ENCODE measurements at places on chromosomes 2 and 18.
A peak's percentile ranks its signal among the peaks of the same experiment; 100 is the strongest.

- peak; percentile 8 for DNase-seq
Observed at GRCh38 chr2:61291851-61292575, 130.0 kb downstream of the C2orf74 start.

- no peak for DNase-seq
Observed at GRCh38 chr2:74777161-74777900, 56.6 kb upstream of the HK2 start.

- DNase-seq, result no peak
Observed at GRCh38 chr2:145464866-145465265, 944.9 kb upstream of the ZEB2 start.

DNA sequence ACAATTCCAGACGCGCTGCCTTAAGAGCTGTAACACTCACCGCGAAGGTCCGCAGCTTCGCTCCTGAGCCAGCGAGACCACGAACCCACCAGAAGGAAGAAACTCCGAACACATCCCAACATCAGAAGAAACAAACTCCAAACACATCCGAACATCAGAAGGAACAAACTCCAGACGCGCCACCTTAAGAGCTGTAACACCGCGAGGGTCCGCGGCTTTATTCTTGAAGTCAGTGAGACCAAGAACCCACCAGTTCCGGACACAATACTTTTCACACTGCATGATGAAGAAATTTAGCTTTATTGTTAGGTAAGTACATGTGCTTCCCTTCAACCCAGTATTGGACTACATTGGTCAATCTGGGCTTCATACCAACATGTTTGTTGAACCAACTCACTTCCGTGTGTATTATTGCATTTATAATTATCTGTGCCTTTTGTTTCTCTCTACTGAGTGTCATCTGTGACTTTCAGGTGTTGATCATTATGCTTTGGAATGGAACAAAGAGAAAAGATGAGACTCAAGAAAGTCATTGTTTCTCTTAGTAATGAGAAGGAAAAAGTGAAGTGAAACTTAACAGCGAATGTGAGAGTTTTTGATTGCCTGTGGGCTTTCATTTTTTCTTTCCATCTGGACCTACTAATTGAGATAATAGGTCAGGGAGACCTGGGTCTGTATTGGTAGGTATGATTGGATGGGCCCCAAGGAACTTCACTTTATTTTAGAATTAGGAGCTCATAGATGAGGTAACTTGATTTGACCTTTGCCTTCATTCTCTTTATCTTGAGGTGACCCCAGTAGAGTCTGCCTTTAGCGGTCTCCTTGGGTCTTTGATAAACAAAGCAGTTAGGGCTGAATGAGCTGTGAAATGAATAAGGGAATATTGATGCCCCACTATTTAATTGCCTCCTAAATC lies 76.1 kb upstream of the CAVIN2 start:
- no peak for DNase-seq

GRCh38 chr2:202376460-202377206 lies 506 bp downstream of the BMPR2 start:
- no peak for DNase-seq

DNA sequence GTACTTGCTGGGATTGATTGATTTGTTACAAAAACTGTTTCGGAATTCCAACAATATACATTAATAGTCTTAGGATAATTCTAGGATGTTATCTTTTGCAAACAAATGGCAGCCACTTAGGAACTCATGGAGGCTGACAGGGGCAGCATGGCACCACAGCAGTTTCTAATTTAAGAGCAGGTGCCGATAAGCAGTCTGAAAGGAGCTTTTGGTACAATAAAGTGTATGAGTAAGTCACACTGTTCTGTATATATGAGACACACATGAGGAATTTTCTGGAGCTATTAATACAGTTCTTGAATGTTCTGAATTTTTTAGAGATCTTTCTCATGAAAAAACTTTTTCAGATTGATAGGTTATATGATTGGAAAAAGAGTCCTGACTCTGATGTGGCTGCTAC lies 52.2 kb downstream of the EIF5B start:
- peak; percentile 54 for DNase-seq

GRCh38 chr2:28693223-28693622 lies 58.4 kb upstream of the PPP1CB start:
- DNase-seq, result no peak

- no peak for DNase-seq
Observed at GRCh38 chr2:233082222-233082930, 22.2 kb downstream of the INPP5D start.

DNA sequence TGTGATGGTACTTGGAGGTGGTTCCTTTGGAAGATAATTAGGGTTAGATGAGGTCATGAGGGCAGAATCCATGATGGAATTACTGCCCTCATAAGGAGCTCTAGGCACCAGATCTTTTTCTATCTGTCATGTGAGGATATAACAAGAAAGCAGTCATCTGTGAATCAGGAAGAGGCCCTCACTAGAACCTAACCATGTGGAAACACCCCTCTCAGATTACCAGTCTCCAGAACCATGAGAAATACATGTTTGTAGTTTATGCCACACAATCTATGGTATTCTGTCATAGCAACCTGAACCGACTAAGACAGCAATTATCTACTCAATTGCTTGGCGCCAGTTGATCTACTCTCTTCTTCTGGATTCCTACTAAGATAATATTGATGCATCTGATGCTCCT lies 2.4 kb upstream of the SERPINB10 start:
- no peak for DNase-seq

- no peak for DNase-seq
Observed at GRCh38 chr18:42635378-42636048, 480.0 kb downstream of the RIT2 start.

GRCh38 chr2:240833724-240834285 lies 13.8 kb upstream of the KIF1A start:
- DNase-seq, result no peak

DNA sequence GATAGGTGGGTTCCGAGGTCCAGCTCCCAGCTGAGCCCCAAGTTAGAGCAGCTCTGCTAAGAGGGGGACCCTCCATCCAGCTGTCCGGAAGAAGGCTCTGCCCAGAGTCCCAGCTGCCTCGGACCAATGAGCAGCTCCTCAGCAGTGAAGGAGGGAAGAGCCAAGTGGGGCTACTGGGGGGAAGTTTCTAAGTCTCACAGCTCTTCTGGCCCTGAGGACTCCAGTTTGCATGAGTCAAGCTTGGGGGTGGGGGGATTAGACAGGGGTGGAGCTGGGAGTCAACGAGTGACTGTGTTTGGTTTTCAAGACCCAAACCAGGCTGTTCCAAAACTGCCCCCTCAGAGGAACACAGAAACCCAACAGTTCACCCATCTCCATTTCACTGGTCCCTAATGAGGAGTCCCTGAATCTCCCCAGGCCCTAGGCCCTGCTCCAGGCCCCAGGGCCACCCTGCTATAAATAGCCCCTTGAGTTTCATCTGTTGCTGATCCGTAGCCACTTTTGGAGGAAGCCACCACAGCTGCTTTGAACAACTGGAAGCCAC lies 100.9 kb downstream of the TNS1 start:
- DNase-seq, result peak; percentile 82

DNA sequence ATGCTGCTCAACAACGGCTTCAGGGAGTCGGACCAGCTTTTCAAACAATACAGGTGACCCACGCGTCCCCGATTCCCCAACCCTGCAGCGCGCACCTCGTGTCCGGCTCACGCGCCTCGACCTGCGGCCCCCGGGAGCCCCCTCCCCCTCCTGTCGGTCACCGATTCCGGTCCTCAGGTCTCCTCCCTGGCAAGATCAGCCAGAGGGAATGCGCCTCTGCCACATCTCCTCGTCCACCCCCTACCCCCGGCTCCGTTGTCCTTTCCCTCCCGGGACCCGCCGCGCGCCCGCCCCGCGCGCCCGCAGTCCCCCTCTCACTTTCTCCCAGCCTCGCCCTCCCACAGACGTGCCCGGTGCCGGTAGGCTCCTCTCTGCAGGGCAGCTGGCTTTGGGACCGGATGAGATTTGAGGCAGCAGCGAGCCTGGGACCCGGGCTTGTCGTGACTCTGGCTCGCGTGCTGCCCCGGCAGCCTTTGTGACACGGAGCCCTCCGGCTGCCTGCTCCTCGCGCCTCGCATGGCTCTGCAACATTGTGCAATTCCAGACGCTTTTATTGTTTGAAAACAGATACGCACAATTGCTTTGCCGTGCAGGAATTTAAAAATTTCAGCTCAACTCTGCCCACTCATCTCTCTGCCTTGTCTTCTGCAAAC lies 558 bp downstream of the TTC39C start:
- DNase-seq, result peak; percentile 82

GRCh38 chr18:34623557-34623956 lies 86.5 kb upstream of the DTNA start:
- no peak for DNase-seq

DNA sequence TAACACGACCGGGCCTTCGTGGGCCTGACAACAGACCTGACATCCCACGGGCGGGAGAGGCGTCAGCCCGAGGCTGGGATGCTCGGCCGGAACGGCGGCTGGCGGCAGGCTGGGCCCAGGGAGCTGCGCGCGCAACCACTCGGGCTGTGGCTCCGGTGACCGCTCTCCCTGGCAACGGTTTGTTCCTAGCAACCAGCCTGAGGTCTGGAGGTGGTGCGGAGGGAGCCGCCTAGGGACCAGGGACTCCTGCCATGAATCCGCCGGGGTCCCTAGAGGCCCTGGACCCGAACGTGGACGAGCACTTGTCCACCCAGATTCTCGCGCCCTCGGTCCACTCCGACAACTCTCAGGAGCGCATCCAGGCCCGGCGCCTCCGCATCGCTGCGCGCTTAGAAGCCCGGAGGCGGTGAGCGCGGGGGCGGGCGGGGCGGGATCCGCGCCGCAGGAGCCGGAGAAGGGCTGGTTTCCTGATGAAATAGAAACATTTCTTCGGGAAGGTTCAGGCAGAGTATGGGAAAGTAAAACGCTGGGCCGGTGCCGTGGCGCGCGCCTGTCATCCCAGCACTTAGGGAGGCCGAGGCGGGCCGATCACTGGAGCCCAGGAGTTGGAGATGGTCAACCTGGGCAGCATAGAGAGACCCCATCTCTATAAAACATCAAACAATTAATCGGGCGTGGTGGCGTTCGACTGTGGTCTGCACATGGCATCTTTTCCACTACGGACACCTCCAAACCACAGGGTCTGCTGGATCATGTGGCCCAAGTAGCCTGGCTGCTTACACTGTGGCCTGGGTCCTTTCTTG lies at the start of gene DRC1:
TSS of gene DRC1 (plus strand) at position 182 of the 803 bp plus-strand sequence. CDS start at position 252, 70 bp downstream.
- peak; percentile 74 for DNase-seq

GRCh38 chr18:62651276-62652056 lies 63.9 kb upstream of the PHLPP1 start:
- DNase-seq, result no peak
